ENCODE measurements at places on chromosomes 7 and 10.
A peak's percentile ranks its signal among the peaks of the same experiment; 100 is the strongest.

GRCh38 chr7:1410992-1411391 lies 48.3 kb downstream of the MICALL2 start:
- no peak for DNase-seq

- DNase-seq = no peak
Measured at GRCh38 chr10:132115732-132116131, 50.0 kb downstream of the JAKMIP3 start.

DNA sequence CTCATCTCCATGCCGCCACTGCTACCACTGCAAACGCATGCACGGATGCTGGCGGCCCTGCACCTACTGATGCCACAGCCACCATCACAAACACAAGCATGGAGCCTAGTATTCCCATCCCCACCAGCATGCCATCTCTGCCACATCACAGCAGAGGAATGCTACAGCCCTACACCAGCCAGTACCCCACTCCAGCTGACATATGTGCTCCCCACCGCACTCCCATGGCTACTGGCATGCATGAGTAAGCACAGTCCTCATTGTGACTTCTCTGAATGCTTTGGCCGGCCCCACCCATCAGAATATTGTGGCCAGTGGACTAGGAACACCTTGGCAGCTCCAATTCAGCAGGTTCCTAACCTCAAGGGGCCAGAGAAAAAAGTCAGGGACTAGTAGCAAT lies 705.5 kb downstream of the POM121L12 start:
- DNase-seq = no peak

DNA sequence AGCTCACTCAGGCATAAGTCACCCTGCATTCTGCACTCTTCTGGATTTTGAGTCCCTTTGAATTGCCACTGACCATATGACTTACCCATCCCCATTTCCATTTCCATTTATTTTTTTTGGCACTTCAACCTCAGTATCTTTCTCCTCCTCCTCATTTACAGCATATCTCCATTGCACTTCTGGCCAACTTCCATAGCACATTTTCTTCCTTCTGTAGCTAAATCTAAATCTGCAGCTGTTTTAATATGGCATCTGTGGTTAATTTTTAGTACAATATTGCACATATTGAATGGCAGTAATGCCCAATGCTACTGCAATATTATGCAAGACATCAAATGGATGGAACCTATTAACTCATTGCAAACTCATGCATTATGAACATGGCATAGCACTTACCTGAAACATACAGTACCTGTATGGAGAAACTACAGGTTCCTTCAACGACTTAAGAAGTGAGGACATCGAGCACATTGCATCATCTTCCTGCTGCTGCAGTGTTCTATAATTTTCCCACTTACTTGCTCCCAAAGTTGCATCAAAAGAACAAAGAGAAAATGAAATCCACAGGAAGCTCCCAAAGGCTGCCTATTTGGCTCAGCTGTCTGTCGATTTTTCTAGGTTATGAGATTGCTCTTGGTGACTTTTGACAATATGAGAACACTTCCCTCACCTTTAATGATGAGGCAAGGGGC lies 55.7 kb downstream of the LRRTM3 start:
- no peak for DNase-seq

DNA sequence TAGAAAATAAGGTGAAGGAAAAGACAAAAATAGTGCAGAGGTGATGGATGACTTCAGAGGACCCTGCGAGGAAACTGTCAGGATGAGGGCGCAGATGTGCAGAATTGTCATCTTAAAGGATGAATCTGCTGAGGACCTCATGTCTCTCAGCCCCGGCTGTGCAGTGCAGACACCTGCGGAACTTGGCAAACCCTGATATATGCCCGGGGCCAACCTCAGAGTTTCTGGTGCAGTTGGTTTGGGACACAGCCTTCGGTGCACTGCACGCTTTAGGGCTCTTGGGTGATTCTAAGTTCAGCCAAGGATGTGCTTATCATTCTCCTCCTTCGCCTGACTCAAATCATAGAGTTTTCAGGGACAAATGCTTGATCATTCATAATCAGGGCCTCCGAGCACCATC lies 310.1 kb downstream of the TCERG1L start:
- DNase-seq = no peak

GRCh38 chr10:28366994-28367393 lies 64.1 kb upstream of the MPP7 start:
- no peak for DNase-seq

GRCh38 chr10:71509444-71509843 lies 112.7 kb downstream of the CDH23 start:
- no peak for DNase-seq

GRCh38 chr7:75722373-75722772 lies 16.4 kb downstream of the HIP1 start:
- no peak for DNase-seq

DNA sequence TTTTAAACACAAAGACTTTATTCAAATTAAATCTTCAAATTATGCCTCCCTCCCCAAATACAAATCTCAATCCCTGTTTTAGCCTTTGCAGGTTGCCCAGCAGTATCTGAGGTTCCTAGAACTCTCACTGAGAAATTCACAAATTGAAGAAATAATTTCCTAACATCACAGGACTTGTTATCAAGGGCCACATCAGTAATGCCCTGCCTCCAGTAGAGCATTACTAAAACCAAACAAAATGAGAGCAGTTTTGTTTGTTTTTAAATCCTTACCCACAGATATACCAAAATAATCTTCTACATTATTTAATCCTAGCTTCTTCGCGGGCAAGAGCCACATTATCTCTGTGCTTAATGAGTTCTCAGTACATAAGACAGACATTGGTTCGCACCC lies 152.2 kb downstream of the SGMS1 start:
- DNase-seq = no peak

GRCh38 chr7:98241674-98242241 lies 10.3 kb downstream of the TECPR1 start:
- DNase-seq = no peak

GRCh38 chr10:106078895-106079576 lies 1085.5 kb downstream of the SORCS1 start:
- DNase-seq = no peak

GRCh38 chr10:34850558-34850957 lies 35.5 kb upstream of the PARD3 start:
- no peak for DNase-seq

GRCh38 chr10:102227050-102227449 lies 951 bp downstream of the ELOVL3 start:
- DNase-seq = no peak

GRCh38 chr7:132537456-132538145 lies 38.7 kb downstream of the PLXNA4 start:
- DNase-seq = no peak

GRCh38 chr10:109591601-109592000 lies 331.7 kb downstream of the XPNPEP1 start:
- DNase-seq = no peak

DNA sequence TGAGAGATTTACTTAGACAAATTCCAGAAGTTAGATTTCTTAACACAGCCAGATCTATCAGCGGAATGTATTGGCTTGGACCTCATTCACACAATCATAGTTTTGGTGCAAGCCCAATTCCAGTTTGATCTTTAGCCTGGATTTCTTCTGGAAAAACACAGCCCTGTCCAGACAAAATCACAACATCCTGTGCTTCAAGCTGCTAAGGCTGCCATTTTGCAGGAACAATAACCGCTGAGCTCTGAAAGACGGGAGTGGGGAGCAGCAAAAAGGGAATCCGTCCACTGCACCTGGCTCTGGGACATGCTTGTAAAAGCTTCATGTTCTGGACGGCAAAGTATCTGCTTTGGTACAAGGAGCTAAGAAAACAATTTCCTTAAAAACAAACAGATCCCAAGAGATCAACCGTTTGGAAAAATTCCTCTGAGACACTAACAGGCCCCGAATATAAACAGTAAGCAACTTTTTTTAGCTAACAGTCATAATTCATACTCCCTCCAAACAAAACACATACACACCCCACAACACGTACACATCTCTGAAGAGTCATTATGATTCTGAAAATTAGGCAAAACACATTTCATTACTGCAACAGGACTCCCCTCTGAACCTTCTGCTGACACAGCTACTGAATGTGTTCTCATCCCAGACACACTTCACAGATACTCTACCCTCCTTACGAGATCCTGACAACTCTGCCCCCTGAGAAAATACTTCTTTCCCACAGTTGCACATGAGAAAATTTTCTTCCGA lies 32.4 kb downstream of the ITIH5 start:
- DNase-seq = no peak

GRCh38 chr7:50160206-50160605 lies 67.2 kb upstream of the ZPBP start:
- no peak for DNase-seq

DNA sequence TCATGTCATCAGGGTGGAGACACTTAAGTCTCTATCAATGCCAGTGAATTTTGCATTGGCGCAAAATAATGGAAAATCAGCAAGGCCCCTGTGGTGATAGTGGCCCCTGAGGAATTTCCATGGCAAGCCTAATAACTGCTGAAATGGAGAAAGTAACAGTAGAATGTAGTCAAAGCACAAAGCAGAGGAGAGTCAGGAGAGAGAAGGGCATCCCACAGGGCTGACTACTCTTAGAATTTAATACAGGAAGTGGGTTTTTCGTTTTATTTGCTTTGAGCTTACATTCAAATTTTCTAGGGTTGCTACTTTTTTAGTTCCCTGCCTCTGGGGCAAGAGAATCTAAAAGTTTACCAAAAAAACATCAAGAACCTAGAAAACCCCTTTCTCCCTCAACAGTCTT lies 39.0 kb downstream of the BZW2 start:
- DNase-seq = no peak

GRCh38 chr10:103668351-103669242 lies 175.1 kb downstream of the NEURL1 start:
- peak; percentile 64 for DNase-seq

All from ELF-1 (cell line).